ENCODE measurements at places on chromosomes 2 and 18. TPM values are rescaled to one million over a fixed set of nuclear protein-coding genes. Genes with fewer than 3 reads are reported as not detected.

RPRM gene
- total RNA-seq: not detected

DNA sequence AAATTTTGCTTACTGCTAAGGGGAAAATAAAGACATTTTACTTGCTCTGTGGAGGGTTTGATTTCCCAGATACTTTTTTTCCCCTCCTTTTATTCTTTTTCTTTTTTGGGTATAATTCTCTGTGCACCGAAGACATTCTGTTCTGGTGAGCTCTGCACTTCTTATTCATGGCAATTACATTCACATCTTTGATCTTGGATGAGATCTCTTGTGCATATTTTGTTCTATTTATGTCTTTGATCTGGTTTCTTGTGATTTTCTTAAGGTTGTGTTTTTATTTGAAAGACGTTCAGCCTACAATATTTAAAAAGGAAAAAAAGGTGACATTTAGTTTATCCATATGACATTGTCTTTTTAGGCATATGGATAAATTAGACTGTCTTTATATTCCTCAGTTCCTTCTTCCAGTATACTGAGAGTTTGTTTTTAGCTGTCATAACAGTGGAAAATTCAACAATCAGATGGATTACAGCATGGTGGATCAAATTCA lies 33.7 kb upstream of the EPHA4 start:
- DNase-seq: no peak

RAX gene
- not detected for total RNA-seq

DNA sequence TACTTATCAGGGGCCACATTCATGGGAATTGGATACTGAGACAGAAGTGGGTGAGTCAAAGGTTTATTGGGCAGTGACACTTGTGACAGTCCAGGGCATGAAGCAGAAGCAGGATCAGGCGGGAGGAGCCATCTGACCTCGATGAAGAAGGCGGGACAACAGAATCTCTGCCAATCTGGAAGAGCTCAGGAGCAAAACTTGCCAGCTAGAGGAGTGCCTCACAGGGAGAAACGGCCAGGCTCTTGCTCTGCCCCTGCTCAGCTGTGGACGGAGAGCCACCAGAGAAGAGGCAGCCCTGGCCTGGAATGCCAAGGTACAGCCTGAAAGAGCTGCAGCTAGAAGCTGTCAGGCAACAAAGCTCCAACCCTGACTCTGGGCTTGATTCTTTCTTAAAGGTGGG lies 16.9 kb downstream of the DAW1 start:
- DNase-seq: no peak

GPR35 gene
- 7.9 TPM for total RNA-seq

DCDC2C gene
- total RNA-seq: not detected

RGPD4 gene
- not detected for total RNA-seq

Measured in uterus (tissue), 4 donors.